ENCODE measurements at places on chromosomes 4 and X. TPM values are rescaled to one million over a fixed set of nuclear protein-coding genes. Genes with fewer than 3 reads are reported as not detected.
A peak's percentile ranks its signal among the peaks of the same experiment; 100 is the strongest.

The MAGEB18 gene
- not detected for total RNA-seq

The RASSF6 gene
- 0.26 TPM for total RNA-seq

The TEX11 gene
- total RNA-seq = not detected

- no peak for DNase-seq
Observed at GRCh38 chr4:135166661-135167060, 965.1 kb upstream of the PABPC4L start.

DNA sequence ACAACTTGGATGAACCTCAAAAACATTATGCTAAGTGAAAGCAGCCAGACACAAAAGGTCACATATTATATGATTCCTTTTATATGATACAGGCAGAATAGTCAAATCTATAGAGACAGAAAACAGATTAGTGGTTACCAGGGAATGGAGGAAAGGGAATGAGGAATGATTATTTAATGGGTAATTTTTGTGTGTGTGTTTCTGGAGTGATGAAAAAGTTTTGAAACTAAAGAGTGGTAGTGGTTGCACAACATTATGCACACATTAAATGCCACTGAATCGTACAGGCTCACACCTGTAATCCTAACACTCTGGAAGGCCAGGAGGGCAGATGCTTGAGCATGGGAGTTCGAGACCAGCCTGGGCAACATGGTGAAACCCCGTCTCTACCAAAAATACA lies 19.6 kb upstream of the SOD3 start:
- peak; percentile 55 for DNase-seq

GRCh38 chrX:50333308-50333707 lies 128.7 kb downstream of the CCNB3 start:
- no peak for DNase-seq

- no peak for DNase-seq
Observed at GRCh38 chr4:147865926-147866325, 134.0 kb downstream of the ARHGAP10 start.

Data from esophagus muscularis mucosa (tissue), 4 donors.